ENCODE measurements at places on chromosomes 13 and 19.

- DNase-seq, result no peak
Observed at GRCh38 chr13:112351825-112352224, 24.3 kb upstream of the SPACA7 start.

DNA sequence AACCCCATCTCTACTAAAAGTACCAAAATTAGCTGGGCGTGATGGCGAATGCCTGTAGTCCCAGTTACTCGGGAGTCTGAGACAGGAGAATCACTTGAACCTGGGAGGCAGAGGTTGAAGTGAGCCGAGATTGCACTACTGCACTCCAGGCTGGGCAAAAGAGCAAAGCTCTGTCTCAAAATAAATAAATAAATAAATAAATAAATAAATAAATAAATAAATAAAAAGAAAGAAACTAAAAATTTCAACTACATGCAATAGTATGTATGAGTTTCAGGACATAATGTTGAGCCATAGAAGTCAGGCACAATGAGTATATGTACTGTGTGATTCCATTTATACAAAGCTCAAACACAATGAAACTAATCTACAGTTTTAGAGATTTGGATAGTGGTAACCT lies 12.9 kb upstream of the ZNF780A start:
- DNase-seq, result no peak

DNA sequence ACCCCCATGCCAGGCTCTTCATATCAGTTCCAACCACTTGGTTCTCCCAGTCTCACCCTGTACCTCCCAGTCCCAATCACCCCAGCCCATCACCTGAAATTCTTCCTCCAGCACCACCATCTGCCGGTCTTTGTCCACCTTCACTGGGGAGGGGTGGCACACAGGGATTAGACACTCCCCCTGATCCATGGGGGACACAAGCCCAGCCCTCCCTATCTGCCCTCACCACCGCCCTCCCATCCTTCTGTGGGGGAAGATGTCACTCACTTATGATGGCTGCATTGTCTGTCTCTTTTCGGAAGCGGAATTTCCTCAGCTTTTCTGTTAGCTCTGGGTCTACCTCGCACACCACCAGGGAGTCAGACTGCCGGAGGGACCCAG lies 685 bp downstream of the GMFG start:
- DNase-seq, result no peak

DNA sequence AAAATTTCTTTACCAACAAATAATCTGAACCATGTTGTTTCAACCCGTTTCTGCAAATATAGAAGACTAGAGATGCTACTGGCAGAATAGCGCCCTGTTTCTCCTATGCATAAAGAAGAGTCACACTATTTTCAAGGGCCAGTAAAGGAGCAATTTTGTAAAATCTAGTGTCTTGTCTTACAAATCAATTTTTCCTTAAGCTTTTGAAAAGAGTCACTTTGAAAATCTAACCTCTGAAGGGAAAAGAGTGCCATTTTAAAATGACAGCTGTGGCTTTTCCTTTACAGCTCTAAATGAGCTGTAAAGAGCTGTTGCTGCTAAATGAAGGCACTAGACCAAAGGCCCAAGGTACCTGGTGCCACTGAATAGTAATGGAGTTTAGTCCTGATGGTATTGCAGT lies 16.9 kb upstream of the GTF2F2 start:
- no peak for DNase-seq

GRCh38 chr19:13100841-13101589 lies 1.6 kb downstream of the LYL1 start:
- DNase-seq, result no peak

Measured in bone marrow (tissue), 2 donors.